ENCODE measurements at places on chromosomes 1 and 21. TPM values are rescaled to one million over a fixed set of nuclear protein-coding genes. Genes with fewer than 3 reads are reported as not detected.

Gene SPRR2B
- not detected for total RNA-seq

Gene UMODL1
- total RNA-seq: 0.40 TPM

Gene PLA2G2D
- total RNA-seq: not detected

Gene ACBD3
- total RNA-seq: 54.7 TPM

Gene CCDC24
- 11.5 TPM for total RNA-seq

Gene AQP10
- total RNA-seq: 0.49 TPM

Gene LRRIQ3
- not detected for total RNA-seq

Gene KRTAP11-1
- 0.46 TPM for total RNA-seq

Gene HRNR
- not detected for total RNA-seq

Gene PTGFR
- total RNA-seq: 1.8 TPM

Gene PLA2G2C
- not detected for total RNA-seq

Gene CD1C
- not detected for total RNA-seq

Gene ZSWIM5
- total RNA-seq: 5.2 TPM

Gene PTGS2
- total RNA-seq: 26.4 TPM

Gene F13B
- total RNA-seq: not detected

Gene LCE1C
- not detected for total RNA-seq

Gene LIN28A
- total RNA-seq: not detected

Gene MPL
- total RNA-seq: 0.60 TPM

Gene PRAMEF7
- not detected for total RNA-seq

Gene KLF18
- total RNA-seq: not detected

Gene KRTAP21-2
- total RNA-seq: not detected
